ENCODE measurements at places on chromosomes 5 and 9.

DNA sequence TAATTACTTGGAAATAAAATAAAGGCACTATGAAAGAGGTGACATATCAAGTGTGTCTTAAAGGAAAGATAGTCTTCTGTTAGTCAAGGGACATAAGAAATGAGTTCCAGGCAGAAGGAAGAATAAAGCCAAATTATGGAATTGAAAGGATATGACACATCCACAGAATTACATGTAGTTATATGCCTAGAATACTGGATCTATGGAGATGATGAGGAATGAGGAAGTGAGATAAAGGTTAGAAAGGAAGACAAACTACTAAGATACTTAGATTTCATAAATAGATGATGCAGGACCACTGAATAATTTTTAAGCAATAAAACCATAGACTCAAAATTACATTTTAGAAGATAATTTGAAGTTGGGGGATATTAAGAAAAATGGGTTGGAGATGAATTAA lies 609.8 kb downstream of the PTPRD start:
- no peak for DNase-seq

DNA sequence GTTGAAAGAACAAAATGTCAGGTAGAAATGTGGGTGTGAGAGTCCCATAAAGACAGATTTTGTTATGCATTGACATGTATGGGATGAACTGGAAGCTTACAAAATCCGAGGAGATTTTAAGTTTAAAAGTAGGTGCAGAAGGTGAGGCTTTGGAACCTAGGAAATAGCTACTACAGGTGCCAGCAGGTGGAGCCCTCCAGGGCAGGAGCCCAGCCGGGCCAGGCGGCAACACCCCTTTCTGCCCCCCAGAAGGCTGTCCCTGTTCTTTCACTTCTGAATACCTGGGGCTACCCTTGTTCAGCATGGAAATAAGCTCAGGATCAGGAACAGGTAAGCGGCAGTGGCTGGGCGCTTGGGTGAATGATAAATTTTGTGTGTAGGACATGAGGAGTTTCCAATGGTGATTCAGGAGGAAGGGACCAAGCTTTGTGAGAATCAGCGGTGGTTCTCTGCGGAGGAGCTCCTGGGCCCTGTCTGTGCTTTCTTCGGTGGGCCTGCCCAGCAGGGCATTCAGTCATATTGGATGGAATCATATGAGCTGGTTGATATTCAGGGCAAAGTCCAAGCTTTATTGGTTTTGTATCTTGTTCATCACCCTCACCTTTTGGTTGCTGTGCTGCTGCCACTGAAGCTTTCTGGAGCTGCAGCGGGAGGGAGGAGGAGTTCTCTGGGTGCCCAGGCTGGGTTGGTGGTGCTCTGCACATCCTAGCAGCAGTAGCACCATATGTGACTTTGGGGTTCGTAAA lies 12.3 kb downstream of the PCBD2 start:
- DNase-seq, result no peak

DNA sequence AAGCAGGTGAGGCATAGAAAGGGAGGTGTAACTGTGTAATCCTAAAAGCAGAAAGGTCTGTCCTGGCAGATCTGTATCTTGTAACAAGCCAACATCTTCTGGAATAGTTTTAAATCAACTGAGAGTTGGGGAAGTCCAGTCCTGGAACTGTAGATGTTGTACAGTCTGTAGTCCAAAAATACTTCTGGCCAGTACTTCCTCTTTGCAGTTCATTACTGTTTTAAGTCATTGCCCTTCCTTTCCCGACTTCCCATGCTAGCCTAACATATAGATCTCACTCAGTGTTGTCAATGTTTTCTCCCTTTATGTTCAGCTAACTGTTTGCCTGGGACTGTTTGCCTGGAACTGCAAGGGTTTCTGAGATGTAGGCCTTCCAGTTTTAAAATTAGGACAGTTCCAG lies 168.5 kb upstream of the ISL1 start:
- no peak for DNase-seq

GRCh38 chr9:91914937-91915336 lies 35.1 kb downstream of the ROR2 start:
- no peak for DNase-seq

- DNase-seq, result no peak
Observed at GRCh38 chr5:68545636-68546295, 330.2 kb downstream of the PIK3R1 start.
